ENCODE measurements at places on chromosomes 12 and 14.
A peak's percentile ranks its signal among the peaks of the same experiment; 100 is the strongest.

DNA sequence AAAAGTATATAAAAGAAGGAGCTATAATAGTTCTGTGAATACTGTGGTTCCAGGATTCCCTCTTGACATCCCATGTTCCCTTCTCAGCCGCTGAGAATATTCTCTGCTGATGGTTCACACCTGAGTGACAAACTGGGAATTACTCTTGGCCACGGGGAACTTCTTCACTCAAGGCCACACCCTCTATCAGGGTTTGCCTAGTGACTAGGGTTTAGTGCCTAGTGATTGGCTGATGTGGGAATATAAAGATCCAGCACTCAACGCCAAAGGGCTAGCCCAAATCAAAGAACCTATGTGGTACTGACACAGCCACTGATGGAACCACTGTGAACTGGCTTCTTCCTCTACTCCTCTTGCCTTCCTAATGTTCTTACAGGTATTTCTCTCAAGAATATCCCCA lies 248.4 kb downstream of the ASCL1 start:
- DNase-seq, result no peak

DNA sequence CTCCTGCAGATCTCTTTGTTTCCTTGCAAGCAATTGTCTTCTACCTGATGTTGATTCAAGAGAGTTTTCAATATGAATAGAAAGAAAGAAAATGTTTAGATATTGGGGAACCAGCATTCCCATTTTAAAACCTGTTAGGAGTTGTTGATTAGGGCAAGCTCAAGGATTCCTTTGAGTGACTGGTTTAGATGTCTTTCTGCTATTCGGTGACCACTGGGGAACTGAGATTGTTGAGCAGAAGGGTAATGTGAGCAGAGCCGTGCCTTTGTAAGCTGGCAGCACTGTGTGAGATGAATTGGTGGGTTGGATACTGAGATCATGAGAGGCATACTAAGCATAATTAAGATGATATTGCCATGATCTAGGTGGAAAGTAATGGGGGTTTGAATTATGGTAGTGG lies 39.1 kb upstream of the PAPLN start:
- no peak for DNase-seq

DNA sequence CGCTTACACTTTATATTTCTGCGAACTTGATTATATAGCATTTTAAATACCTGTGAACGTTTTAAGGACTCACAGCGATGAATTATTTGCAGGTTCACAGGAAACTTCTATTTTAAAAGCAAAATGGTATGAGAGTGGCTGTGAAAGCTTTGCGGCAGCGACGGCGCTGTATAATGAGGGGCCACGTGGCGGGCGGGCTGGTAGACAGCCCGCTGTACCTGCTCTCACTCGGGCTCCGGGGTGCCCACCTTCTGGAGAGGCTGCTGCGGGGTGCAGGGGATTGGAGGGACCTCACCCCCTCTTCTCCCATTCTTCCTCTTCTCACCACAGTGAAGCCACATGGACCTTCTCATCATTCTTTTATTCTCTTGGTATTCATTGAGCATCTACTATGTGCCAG lies 164.2 kb upstream of the MYL2 start:
- DNase-seq, result no peak

DNA sequence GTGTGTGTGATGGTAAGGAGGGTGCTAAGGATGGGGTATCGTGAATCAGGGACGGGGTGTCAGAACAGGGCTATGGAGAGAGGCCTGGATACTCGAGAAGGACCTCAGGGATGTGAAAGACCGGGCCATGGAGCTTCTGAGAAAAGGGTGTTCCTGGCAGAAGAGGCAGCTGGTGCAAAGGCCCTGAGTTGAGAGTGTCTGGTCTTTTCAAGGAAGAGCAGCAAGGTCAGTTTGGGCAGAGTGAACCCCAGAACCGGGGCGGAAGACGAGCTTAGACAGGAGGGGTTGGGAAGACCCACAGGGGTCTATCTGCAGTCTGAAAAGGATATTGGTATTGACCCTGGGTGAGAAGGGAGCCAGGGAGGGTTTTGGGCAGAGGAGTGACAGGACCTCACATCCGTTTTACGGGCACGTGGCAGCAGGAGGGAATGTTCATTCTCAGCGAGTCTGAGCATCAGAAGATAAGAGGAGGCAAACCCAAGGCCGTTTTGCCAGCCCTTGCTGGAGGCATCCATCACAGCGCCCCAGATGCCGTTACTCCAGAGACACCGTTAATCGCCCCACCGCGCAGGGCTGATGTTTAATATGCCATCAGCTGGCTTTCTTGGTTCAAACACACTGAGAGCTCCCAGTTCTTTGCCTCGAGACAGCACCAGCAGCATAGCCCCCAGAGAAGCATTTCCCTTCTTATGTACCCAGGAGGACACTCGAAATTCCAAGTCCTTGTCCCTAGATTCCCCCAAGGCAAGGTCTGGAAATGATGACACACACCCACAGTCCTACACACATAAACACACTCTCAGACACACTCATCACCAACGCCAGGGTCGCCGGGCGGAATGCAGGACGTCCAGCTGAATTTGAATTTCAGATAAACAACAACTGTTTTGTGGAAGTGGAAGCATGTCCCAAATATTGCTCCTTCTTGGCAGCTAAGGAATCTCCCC lies 41.4 kb upstream of the EML1 start:
- no peak for DNase-seq

DNA sequence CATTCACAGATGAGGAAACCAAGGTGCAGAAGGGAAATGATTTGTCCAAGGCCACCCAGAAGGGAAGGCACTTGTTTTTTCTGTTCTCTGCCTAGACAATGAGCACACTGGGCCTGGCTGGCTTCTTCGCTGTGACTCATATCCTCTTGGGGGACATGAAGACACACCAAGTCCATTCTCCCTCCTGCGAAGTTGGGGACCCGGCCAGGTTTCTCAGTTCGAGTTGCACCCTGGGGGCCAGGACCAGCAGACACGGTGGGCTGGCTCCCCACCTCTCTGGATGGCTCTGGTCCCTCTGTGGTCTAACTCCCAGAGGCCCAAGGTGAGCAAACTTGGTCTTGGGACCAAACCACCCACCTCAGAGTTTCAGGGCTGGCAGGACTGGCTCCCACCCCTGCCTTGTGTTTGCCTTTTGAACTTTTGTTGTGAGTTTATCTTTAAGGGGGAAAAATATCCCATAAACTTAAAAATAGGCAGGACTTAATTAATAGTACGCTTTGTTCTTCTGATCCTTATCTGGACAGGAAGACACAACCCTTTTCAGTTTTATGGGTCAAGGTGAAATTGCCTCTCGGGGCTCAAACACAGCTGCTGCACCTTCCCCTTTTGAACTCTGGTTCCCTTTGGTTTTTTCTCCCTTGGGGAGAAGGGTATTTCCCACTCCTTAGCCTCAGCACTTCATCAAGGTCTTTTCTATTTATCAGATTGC lies 9.0 kb upstream of the MLEC start:
- DNase-seq, result no peak

DNA sequence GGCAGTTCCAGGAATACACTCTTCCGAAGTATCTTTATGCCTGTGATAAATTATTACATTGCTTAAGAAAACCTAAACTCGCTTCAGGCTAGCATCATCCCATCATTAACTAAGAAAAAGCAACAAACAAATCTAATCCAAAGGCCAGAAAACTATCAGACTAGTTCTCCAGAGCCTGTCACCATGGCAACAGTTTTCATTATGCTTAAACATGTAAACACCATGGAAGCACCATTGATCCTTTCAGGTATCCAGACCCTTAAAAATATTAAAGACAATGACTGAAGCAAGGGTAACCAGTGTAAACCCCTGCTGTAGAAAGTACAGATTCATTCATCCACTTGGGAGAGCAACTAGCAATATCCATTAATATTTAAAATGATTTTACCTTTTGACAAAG lies 9.8 kb downstream of the DAD1 start:
- no peak for DNase-seq

DNA sequence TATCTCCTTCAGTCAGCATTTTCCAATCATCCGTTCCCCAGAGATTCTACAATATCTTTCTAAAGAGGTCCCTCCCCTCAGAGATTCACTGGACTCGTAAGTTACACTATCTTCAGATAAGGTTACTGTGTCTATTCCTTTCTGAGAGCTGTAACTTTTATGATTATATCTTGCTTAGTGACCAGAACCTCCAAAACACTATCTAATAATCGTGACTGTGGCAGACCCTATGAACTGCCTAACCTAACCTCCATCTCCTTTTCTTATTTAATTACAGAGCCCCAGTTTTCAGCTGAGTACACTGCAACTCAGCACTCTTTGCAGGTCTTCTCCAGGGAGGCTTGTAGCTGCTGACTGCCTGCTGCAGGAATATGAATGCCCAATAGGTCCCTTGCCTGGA lies 38.5 kb upstream of the CHGA start:
- DNase-seq, result no peak

DNA sequence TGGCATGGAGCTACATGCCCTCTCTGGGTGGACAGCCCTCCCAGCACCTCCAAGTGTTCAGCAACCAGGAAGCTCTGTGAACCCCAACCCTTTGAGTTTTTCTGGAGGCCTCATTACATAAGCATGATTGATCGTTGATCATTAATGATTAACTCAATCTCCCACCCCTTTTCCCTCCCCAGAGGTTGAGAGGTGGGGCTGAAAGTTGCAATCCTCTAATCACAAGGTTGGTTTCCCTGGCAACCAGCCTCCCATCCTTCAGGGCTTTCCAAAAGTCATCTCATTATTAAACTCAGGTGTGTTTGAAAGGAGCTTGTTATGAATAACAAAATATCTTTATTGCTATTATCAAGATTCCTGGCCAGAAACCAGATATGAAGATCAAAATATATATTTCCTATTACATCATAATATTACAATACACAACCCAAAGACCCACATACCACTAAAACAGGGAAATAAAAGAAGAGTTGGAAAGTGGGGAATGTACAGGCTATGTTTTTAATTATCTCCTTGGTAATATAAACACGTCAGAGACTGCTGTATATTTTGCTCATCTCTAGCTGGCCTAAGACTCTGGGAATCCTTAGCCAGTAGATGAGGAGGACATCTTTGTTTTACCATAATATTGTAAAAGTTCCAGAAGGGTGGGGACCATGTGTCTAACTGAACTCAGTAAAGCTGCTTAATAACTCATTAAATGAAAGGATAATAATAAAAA lies 73.6 kb downstream of the SSPN start:
- no peak for DNase-seq

DNA sequence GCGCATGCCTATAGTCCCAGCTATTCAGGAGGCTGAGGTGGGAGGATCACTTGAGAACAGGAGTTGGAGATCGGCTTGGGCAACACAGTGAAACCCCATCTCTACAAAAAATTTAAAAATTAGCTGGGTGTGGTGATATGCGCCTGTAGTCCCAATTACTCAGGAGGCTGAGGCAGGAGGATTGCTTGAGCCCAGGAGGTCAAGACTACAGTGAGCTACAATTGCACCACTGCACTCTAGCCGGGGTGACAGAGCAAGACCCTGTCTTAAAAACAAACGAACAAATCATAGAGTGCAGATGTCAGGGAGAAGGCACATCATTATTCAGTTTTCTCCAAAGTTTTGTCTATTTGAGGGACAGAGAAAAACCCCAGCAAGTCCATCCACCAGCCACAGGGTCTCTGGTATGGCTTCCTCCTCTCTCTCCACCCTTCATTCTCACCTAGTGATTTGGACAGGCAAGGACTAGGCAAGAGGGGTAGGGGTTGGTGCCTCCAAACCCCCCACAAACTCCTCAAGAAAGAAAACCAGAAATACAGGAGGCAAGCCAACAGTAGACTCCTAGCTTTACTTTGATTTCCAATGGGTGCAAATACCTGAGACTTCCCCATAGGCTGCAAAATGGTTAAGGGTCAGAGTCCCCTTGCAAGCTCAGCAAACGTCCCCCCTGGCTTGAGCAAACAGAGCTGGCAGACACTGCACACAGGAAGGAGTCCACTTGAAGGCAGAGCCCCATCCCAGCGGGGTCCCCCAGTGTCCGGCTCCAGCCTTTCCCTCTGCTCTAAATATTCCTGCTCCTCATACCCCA lies 26.5 kb upstream of the RPLP0 start:
- DNase-seq, result no peak

DNA sequence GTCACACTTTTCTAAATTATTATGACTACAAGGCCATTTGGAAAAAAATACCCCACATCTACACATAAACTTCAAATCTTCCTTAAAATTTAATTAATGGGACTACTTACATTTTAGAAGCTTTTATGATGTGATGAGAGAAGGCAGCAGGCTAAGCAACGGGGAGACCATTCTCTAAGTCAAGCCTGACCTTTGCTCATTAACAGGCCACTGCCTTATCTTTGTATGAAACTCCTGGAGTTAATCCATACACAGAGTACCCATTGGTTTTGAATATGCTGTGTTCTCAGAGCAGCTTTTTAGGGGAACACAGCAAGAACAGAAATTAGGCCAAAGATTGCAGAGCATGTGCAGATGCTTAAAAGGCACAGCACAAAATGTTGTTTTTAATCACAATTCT lies 35.5 kb upstream of the LRIG3 start:
- no peak for DNase-seq

- DNase-seq, result peak; percentile 26
Observed at GRCh38 chr14:79175671-79176070, 1005.5 kb downstream of the NRXN3 start.

- no peak for DNase-seq
Observed at GRCh38 chr14:91957876-91958313, 10.4 kb upstream of the FBLN5 start.

- peak; percentile 75 for DNase-seq
Observed at GRCh38 chr14:93005838-93006237, 82.9 kb downstream of the CHGA start.

- no peak for DNase-seq
Observed at GRCh38 chr14:76539130-76539529, 163.2 kb downstream of the ESRRB start.

GRCh38 chr12:76018111-76018510 lies 13.5 kb downstream of the PHLDA1 start:
- DNase-seq, result no peak

GRCh38 chr14:80364816-80365215 lies 153.5 kb upstream of the DIO2 start:
- DNase-seq, result no peak

- DNase-seq, result no peak
Observed at GRCh38 chr12:123966596-123966995, 6.0 kb downstream of the CCDC92 start.

- no peak for DNase-seq
Observed at GRCh38 chr12:120736404-120737331, 11.0 kb downstream of the ACADS start.

DNA sequence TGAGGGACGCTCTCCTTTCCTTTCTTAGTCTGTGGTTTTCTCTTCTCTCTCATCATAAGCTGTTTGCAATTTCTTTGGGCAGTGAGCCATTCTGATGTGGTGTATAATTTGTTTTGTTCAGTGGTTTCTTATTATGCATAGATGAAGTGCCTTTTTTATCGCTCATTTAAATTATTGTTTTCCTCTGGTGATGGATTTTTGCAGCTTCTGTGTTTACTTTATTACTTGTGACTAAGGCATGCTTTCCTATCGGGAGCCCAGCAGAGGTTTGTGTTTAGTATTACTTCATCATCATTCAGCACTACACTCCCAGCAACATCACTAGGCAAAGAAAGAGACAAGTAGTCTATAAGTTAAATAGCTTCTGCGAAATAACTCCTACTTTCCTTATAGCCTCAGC lies 586.6 kb upstream of the NOVA1 start:
- DNase-seq, result no peak

DNA sequence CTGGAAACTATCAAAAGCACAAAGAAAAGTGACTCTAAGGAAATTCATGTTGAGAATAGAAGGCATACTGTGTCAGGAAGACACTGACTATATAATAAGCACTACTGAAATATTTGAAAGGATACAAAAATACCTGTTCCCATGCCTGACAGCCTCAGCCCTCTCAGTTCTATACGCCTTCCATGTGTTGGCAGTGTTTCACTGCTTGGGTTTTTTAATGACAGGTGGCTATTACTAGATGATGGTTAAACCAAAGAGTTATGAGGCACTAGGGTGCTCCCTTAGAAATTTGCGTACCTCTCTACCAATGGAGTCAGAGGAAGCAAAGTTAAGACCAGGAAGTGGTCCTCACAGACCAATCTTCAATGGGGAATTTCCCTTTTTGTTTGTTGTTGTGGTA lies 25.6 kb upstream of the SLC5A8 start:
- DNase-seq, result no peak

All from Ammon's horn (tissue), 1 donor.